ENCODE measurements at places on chromosomes 1 and 21. TPM values are rescaled to one million over a fixed set of nuclear protein-coding genes. Genes with fewer than 3 reads are reported as not detected.

The GPX7 gene
- not detected for total RNA-seq

The MACO1 gene
- total RNA-seq: 9.8 TPM

The UTS2 gene
- total RNA-seq: 3.0 TPM

The HES4 gene
- 145 TPM for total RNA-seq

The LBR gene
- total RNA-seq: 97.4 TPM

The ATP6V1G3 gene
- total RNA-seq: not detected

The IL20 gene
- not detected for total RNA-seq

The KRTAP10-9 gene
- not detected for total RNA-seq

The CORT gene
- 0.84 TPM for total RNA-seq

The MATN1 gene
- total RNA-seq: 0.12 TPM

The LENEP gene
- 0.42 TPM for total RNA-seq

The SPRR4 gene
- not detected for total RNA-seq

The UBR4 gene
- 107 TPM for total RNA-seq

Measured in HCT116 (cell line).